ENCODE measurements at places on chromosomes 6 and 20. TPM values are rescaled to one million over a fixed set of nuclear protein-coding genes. Genes with fewer than 3 reads are reported as not detected.

DNA sequence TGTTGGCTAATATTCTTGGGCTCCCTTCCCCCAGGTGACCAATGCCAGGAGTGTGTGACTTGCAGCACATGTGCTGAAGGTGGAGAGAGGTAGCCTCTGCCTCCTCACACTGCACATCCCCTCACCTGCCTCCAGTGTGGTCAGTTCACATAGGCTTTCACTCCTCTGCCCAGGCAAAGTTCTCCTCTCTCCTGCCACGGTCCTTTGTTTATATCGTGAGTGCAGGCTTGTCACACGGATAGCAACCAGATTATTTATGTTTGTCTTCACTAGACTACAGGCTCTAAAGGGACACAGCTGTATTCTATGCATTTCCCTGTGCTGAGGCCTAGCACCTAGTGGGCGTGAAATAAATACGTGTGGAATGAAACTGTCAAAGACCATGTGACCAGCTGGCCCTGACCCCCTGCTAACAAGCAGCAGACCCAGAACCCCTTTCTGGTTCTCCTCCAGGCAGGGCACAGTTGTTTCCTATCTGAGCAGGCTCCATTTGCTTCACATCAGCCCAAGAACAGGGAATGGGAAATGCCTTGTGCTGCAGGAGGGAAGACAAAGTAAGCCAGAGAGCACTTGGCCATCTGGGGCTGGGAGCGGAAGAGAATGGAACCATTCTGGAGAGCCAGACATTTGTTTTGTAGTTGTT, 42.3 kb downstream of the UNC5CL start:
- peaks cover 5% of the 10 kb centered on the region for H3K4me1 ChIP-seq
- H3K4me3 ChIP-seq = no peak overlapping the region
- DNase-seq = peak; percentile 12
- no peaks in the 10 kb centered on the region for H3K27me3 ChIP-seq
- H3K36me3 ChIP-seq = no peaks in the 10 kb centered on the region
- no peak overlapping the region for H3K27ac ChIP-seq

- no peaks in the 10 kb centered on the region for H3K27me3 ChIP-seq
- H3K36me3 ChIP-seq = peaks cover 2% of the 10 kb centered on the region
- DNase-seq = peak; percentile 85
- H3K27ac ChIP-seq = peak overlapping the region; percentile 6
Measured at GRCh38 chr6:158797331-158798310, 21.5 kb downstream of the EZR start.

- H3K4me1 ChIP-seq = no peaks in the 10 kb centered on the region
- no peaks in the 10 kb centered on the region for H3K27me3 ChIP-seq
Measured at GRCh38 chr20:59804347-59804746, 129.1 kb downstream of the SYCP2 start.

The FILIP1 gene
- polyA plus RNA-seq = 0.76 TPM

The HTR1B gene
- 1.5 TPM for polyA plus RNA-seq

- H3K27ac ChIP-seq = no peak overlapping the region
- no peaks in the 10 kb centered on the region for H3K4me1 ChIP-seq
- no peak overlapping the region for H3K4me3 ChIP-seq
- no peaks in the 10 kb centered on the region for H3K27me3 ChIP-seq
- DNase-seq = no peak
- no peaks in the 10 kb centered on the region for H3K36me3 ChIP-seq
Measured at GRCh38 chr20:48608756-48609155, 219.0 kb downstream of the PREX1 start.

- H3K27ac ChIP-seq = no peak overlapping the region
- H3K36me3 ChIP-seq = no peaks in the 10 kb centered on the region
- no peaks in the 10 kb centered on the region for H3K4me1 ChIP-seq
Measured at GRCh38 chr6:139919107-139920026, 544.9 kb upstream of the CITED2 start.

The HEY2 gene
- polyA plus RNA-seq = not detected

The CST2 gene
- polyA plus RNA-seq = 0.12 TPM

DNA sequence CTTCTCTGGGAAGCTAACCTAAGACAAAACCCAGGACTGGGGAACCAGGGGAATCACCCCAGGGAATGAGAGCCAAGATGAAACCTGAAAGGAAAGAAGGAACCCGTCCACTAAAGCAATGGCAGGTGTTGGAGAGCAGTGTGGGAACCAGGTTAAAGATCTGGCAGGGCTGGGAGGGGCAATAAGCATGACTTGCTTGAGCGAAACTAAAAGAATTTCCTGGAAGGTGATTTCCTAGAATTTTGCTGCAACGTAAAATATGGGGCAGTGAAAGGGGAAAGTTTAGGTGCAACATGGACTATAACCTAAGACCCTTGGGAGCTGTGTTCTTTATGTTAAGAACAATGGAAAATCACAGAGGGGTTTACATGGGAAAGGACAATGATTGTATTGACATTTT, 126.2 kb upstream of the SSTR4 start:
- no peak overlapping the region for H3K4me3 ChIP-seq
- H3K36me3 ChIP-seq = no peaks in the 10 kb centered on the region
- no peak overlapping the region for H3K27ac ChIP-seq
- H3K4me1 ChIP-seq = no peaks in the 10 kb centered on the region
- H3K27me3 ChIP-seq = peaks cover 2% of the 10 kb centered on the region

- no peaks in the 10 kb centered on the region for H3K36me3 ChIP-seq
- no peak overlapping the region for H3K27ac ChIP-seq
- no peaks in the 10 kb centered on the region for H3K27me3 ChIP-seq
- H3K4me1 ChIP-seq = no peaks in the 10 kb centered on the region
Measured at GRCh38 chr6:136963259-136963658, 41.2 kb downstream of the SLC35D3 start.

DNA sequence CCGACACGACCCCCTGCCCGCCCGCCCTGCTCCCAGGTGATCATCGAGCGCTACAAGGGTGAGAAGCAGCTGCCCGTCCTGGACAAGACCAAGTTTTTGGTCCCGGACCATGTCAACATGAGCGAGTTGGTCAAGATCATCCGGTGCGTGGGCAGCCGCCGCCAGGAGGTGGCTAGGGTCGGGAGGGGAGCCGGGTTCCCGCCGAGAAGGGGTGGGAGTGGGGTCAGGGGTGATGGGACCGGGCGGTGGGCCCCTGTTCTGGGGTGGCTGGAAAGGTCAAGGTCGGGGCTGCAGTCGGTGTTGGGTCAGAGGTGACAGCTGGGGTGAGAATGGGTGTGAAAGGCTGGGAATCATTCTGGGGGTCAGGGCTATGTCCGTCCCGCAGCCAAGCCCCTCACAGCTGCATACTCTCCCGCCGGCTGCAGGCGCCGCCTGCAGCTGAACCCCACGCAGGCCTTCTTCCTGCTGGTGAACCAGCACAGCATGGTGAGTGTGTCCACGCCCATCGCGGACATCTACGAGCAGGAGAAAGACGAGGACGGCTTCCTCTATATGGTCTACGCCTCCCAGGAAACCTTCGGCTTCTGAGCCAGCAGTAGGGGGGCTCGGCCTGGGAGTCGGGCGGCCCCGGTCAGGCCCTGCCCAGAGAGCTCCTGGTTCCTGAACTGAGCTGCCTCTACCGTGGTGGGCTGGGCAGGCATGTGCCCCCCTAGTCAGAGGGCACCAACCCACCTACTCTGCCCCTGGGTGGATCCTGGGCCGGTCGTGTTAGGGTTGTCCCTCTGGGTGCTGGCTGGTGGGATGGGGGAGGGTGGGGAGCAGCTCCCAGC, 1.0 kb downstream of the MAP1LC3A start:
- no peak overlapping the region for H3K27ac ChIP-seq
- peak overlapping the region; percentile 84 for H3K4me3 ChIP-seq
- H3K4me1 ChIP-seq = no peaks in the 10 kb centered on the region
- H3K36me3 ChIP-seq = no peaks in the 10 kb centered on the region
- H3K27me3 ChIP-seq = no peaks in the 10 kb centered on the region
- no peak for DNase-seq

GRCh38 chr6:115053169-115053860, 710.5 kb upstream of the HS3ST5 start:
- no peaks in the 10 kb centered on the region for H3K4me1 ChIP-seq
- no peak overlapping the region for H3K4me3 ChIP-seq
- DNase-seq = no peak
- H3K27me3 ChIP-seq = no peaks in the 10 kb centered on the region
- H3K36me3 ChIP-seq = no peaks in the 10 kb centered on the region

All from fibroblast of lung (primary cell).